ENCODE measurements at places on chromosomes 1 and 21. TPM values are rescaled to one million over a fixed set of nuclear protein-coding genes. Genes with fewer than 3 reads are reported as not detected.

Gene ASPM
- 37.3 TPM for total RNA-seq

DNA sequence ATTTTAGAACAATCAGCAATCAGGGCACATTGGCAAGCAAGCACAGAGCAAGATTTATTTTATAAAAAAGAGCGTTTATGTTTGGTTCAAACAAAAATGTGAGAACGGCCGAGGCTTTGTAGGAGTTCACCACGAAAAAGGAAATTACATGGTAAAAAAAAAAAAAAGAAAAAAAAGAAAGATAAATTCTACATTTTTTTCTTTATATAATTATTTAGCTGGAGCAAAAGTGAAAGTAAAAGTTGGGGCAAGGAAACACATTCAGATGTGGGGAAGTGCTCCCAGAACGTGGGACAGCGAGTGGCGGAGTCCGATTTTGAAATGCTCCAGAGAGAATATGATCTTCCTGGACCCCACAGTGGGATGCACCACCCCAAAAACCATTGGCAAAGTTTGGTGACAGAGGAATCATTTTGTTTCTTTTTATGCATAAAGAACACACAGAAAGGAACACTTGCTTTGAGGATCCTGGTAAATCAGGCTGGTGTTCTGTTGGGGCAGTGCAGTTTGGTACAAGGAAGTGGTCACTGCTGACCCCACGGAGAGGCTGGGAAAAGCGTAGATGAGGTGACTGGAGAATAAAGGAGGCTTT is 16.3 kb upstream of the ATP5PO start:
- H3K4me3 ChIP-seq = peak overlapping the region; percentile 91
- peak overlapping the region; percentile 99 for H3K27ac ChIP-seq
- H3K4me1 ChIP-seq = peaks cover 33% of the 10 kb centered on the region
- no peaks in the 10 kb centered on the region for H3K27me3 ChIP-seq
- H3K36me3 ChIP-seq = peaks cover 20% of the 10 kb centered on the region
- DNase-seq = no peak

- H3K27ac ChIP-seq = no peak overlapping the region
- H3K4me1 ChIP-seq = no peaks in the 10 kb centered on the region
- no peak overlapping the region for H3K4me3 ChIP-seq
- no peak for DNase-seq
These were observed 16.1 kb upstream of the CHI3L1 start for GRCh38 chr1:203202431-203203245.

- H3K27me3 ChIP-seq = peaks cover 19% of the 10 kb centered on the region
- peaks cover 5% of the 10 kb centered on the region for H3K4me1 ChIP-seq
- no peak overlapping the region for H3K4me3 ChIP-seq
- no peak for DNase-seq
- H3K36me3 ChIP-seq = no peaks in the 10 kb centered on the region
These were observed 32.5 kb upstream of the HMCN1 start for GRCh38 chr1:185701650-185702049.

Measured in activated CD8-positive, alpha-beta T cell treated with anti-CD3 and anti-CD28 coated beads for 36 hours (primary cell).